ENCODE measurements at places on chromosomes 2 and 18.
A peak's percentile ranks its signal among the peaks of the same experiment; 100 is the strongest.

DNA sequence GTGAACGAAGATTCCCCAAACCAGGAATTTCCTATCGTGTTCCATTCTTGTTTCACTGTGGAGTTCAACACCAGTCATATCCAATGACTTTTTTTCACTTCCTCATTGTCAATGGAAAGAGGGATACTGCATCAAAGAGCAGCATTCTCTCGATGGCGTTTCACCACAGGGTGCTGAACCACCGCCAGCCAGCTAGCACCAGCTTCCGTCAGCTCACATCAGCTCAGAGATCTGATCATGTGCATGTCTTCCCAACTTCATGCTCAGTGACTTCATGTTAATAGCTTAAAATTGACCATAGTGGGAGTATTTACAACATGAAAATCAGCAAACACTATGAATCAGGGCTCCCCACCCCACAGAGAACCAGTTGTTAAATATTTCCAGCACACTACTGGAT lies 359.9 kb downstream of the TNS1 start:
- no peak for DNase-seq

- no peak for DNase-seq
Observed at GRCh38 chr18:45554389-45554737, 60.9 kb upstream of the SLC14A2 start.

DNA sequence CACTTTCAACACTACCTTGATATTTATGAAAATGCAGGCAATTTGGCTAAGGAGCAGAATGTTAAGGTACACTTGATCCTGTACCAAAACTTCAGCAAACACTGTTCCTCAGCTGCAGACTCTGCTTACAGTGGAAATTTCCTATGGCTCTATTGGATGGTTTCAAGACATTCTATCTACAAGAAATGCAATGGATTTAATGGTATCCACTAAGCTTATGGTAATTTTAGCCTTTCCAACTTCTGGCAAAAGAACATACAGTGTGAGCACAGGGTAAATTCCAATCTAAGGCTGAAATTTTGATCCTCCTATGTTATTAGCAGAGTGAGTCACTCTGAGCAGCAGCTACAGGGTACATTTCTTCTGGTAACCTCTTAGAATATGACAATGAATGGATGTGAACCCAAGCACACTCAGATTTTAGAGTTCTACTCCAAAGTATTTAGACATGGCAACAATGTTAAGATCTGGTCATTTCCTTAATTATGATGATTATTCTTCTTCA lies 361.8 kb upstream of the PIK3C3 start:
- DNase-seq: no peak

GRCh38 chr2:157698430-157698829 lies 69.8 kb upstream of the ACVR1C start:
- no peak for DNase-seq

GRCh38 chr2:114405247-114406116 lies 37.0 kb upstream of the DPP10 start:
- DNase-seq: no peak

- DNase-seq: no peak
Observed at GRCh38 chr2:169050476-169051240, 18.7 kb upstream of the DHRS9 start.

DNA sequence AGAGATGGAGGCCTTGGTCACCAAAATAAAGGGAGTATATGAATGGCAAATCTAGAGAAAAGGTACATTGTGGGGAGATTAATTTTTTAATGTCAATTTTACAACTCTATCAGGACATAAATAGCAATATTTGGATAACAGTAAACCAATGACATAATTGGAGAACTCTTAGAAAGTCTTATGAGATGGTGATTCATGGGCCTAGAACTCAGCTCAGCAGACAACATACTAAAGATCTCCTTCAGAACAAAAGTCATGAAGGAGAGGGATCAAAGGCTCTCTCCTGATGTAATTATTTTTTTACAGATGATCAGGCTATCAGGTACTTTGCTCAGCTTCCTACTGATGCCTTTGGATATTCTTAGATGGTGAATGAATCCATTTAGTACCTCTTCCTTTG lies 90.0 kb downstream of the CRACDL start:
- no peak for DNase-seq

- no peak for DNase-seq
Observed at GRCh38 chr2:7417845-7418742, 500.9 kb downstream of the RNF144A start.

- DNase-seq: peak; percentile 37
Observed at GRCh38 chr2:30266051-30266621, 34.8 kb downstream of the LBH start.

GRCh38 chr2:237513693-237514092 lies 26.6 kb downstream of the MLPH start:
- DNase-seq: no peak

DNA sequence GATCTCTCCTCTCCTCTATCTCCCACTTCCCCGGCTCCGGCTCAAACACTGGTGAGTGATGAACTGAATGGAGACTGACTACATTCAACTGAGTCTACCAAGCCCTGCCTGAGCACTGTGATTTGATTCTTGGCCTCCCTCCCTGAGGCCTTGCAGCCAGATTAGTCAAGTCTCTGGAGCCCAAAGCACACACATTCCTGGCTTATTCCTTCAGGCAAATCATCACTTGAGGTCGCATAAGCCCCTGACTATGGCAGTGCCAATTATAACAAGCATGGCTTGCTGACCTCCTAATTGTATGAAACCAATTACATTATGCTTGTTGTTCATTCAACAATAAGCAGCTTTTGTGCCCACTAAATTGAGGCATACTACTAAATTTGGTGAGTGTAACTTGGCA lies 34.6 kb downstream of the EFEMP1 start:
- no peak for DNase-seq

DNA sequence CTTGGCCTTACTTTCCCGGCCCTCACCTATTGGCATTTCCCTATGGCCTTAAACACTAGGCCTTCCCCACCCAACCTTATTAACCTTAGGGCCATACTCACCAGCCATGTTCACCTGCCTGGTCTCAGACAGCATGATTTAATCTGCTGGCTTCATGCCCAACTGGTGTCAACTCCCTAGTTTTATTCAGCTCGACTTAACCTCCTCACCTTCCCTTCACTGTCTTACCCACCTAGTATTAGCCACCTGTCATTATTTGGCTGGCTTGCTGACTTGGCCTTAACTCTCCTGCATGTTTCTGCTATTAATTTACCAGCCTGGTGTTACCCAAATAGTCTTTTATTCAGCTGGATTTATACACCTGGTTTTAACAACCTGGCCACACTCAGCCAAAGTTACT lies 136.0 kb upstream of the ZSWIM2 start:
- no peak for DNase-seq
